Ovary (tissue), 10 donors: ENCODE measurements at places on chromosomes 2 and 18.

- no peaks in the 10 kb centered on the region for H3K27me3 ChIP-seq
- peaks cover 12% of the 10 kb centered on the region for H3K4me1 ChIP-seq
- DNase-seq: no peak
- no peak overlapping the region for H3K4me3 ChIP-seq
Observed at GRCh38 chr2:217286833-217287232, 427.0 kb upstream of the TNP1 start.

GRCh38 chr18:66066191-66066590 is 315.4 kb downstream of the CDH7 start:
- no peaks in the 10 kb centered on the region for H3K27me3 ChIP-seq
- DNase-seq: no peak
- no peaks in the 10 kb centered on the region for H3K36me3 ChIP-seq
- no peaks in the 10 kb centered on the region for H3K4me1 ChIP-seq
- H3K27ac ChIP-seq: no peak overlapping the region
- H3K4me3 ChIP-seq: no peak overlapping the region

GRCh38 chr2:101368376-101368775 is 18.9 kb downstream of the CREG2 start:
- no peak overlapping the region for H3K27ac ChIP-seq
- no peak overlapping the region for H3K4me3 ChIP-seq
- no peaks in the 10 kb centered on the region for H3K27me3 ChIP-seq
- H3K4me1 ChIP-seq: no peaks in the 10 kb centered on the region

DNA sequence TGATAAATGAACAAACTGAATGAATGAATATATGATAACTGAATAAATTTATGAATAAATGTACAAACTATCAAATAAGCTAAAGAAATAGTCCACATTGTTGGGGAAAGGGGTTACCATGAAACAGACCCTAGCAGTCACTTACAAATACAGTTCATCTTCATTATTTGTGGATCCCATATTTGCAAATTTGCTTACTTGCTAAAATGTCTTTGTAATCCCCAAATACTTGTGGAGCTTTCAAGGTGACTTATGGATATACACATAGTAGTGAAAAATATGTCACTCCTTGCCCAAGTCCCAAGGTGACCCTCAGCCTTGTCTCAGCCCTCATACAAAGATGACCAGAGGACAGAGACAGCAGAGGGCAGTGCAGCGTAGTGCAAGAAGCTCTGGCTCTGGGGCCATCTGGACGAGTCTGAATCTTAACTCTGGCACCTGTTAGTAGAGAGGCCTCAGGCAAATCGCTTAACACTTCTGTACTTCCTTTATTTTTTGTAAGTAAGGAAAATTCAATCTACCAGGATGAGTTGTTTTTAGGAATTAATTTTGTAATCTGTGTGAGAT is 3.1 kb downstream of the PAIP2B start:
- H3K4me1 ChIP-seq: peaks cover 1% of the 10 kb centered on the region
- no peak overlapping the region for H3K27ac ChIP-seq
- no peak overlapping the region for H3K4me3 ChIP-seq
- peak; percentile 36 for DNase-seq
- no peaks in the 10 kb centered on the region for H3K36me3 ChIP-seq
- H3K27me3 ChIP-seq: no peaks in the 10 kb centered on the region

GRCh38 chr18:62938006-62938405 is 222.7 kb downstream of the PHLPP1 start:
- no peak for DNase-seq
- H3K27ac ChIP-seq: no peak overlapping the region
- H3K27me3 ChIP-seq: no peaks in the 10 kb centered on the region
- H3K36me3 ChIP-seq: no peaks in the 10 kb centered on the region

DNA sequence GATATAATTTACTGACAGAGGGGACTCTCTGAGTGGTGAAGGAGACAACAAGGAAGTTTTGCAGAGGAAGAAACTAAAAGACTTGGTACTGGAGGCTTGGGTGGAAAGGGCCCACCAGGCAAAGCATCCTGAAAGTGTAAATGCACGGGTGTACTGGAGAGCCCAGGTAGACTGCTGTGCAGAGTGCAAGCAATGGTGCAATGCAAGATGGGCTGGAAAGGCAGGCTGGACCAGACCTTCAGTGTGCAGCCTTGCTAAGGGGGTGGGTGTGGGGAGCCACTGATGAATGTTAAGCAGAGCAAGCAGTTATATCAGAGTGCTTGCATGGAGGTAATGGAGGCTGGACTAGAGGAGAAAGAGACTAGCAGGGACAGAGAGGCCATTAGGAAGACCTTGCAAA is 10.7 kb downstream of the C2orf74 start:
- no peaks in the 10 kb centered on the region for H3K4me1 ChIP-seq
- DNase-seq: no peak
- H3K4me3 ChIP-seq: no peak overlapping the region
- no peak overlapping the region for H3K27ac ChIP-seq
- no peaks in the 10 kb centered on the region for H3K27me3 ChIP-seq

GRCh38 chr2:82641598-82642180 is 1817.4 kb downstream of the SUCLG1 start:
- DNase-seq: no peak
- H3K4me3 ChIP-seq: no peak overlapping the region
- H3K36me3 ChIP-seq: no peaks in the 10 kb centered on the region
- H3K27ac ChIP-seq: no peak overlapping the region
- no peaks in the 10 kb centered on the region for H3K4me1 ChIP-seq

GRCh38 chr2:120476141-120476540 is 130.2 kb downstream of the INHBB start:
- no peaks in the 10 kb centered on the region for H3K4me1 ChIP-seq
- no peaks in the 10 kb centered on the region for H3K27me3 ChIP-seq
- no peaks in the 10 kb centered on the region for H3K36me3 ChIP-seq
- no peak overlapping the region for H3K4me3 ChIP-seq

DNA sequence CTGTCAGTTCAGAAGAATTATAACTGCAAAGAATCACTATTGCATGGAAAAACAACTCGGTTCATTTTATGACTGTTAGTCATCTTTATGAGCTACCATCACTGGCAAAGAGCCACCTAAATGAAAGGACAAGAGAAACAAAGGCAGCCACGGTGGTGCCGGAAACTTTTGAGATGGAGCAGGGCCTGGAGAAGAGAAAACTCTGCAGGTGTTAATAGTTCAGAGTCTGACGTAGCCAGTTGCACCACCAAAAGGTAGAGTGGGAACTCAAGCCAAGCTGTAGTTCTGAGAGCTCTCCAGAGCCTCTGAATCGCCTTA is 110.9 kb downstream of the FTCDNL1 start:
- H3K27ac ChIP-seq: no peak overlapping the region
- H3K4me1 ChIP-seq: peaks cover 5% of the 10 kb centered on the region
- no peaks in the 10 kb centered on the region for H3K27me3 ChIP-seq
- no peak for DNase-seq
- H3K36me3 ChIP-seq: no peaks in the 10 kb centered on the region

- no peaks in the 10 kb centered on the region for H3K4me1 ChIP-seq
- no peak for DNase-seq
- H3K27ac ChIP-seq: no peak overlapping the region
- H3K27me3 ChIP-seq: no peaks in the 10 kb centered on the region
Observed at GRCh38 chr18:21187886-21188285, 54.1 kb upstream of the GREB1L start.

GRCh38 chr2:163253621-163254285 is 415.2 kb upstream of the KCNH7 start:
- no peak overlapping the region for H3K4me3 ChIP-seq
- DNase-seq: no peak
- no peaks in the 10 kb centered on the region for H3K4me1 ChIP-seq
- no peak overlapping the region for H3K27ac ChIP-seq

DNA sequence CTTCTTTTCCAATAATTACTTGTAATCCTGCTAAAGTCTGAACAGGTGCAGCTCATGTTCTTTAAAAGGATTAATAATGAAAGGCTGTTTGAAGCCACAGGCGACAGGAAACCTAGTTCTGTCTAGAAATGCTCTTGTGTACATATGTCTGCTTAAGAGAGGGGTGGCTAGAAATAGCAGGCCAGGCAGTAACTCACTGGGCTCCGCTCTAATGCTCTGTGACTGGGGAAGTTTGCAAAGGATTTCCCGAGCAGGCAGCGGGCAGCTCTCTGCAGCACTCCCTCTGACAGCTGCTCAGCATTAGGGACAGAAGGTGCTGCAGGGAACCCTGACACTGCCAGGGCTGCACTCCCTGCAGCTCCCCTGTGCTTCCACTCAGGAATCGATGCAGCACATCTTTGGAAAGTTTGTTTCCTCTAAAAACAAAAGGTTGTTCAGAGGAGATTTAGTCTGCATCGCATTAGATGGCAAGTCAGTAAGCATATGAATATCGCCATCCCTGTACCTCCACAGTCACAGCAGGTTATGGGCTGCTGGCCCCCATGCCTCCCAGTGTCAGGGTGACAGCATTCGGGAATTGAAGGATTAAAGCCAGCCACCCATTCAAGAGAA is 33.1 kb upstream of the TTC39C start:
- no peaks in the 10 kb centered on the region for H3K27me3 ChIP-seq
- H3K36me3 ChIP-seq: no peaks in the 10 kb centered on the region
- DNase-seq: no peak
- no peak overlapping the region for H3K27ac ChIP-seq
- no peak overlapping the region for H3K4me3 ChIP-seq
- peaks cover 3% of the 10 kb centered on the region for H3K4me1 ChIP-seq

DNA sequence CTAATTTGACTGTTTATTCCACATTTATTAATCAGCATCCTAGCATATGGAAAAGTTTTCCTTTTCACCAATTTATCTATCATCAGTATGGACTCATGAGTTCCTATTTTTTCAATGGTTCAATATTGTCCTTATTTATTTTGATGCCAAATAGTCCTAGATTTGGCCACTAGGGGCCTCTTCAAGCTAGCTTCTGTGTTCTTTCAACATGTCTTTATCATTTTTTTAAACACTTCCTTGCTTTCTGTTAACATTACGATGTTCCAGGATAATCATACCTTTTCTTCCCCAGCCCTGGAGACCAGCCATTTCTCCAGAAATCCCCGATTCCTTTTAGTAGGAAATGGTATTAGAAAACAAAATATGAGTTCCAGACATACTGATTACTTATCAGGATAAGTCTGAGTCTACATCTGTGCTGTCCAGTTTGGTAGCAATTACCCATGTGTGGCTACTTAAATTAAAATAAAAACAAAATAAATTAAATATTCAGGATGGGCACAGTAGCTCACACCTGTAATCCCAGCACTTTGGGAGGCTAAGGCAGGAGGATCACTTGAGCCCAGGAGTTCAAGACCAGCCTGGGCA is 70.6 kb downstream of the RPE start:
- no peak overlapping the region for H3K27ac ChIP-seq
- H3K36me3 ChIP-seq: no peaks in the 10 kb centered on the region
- DNase-seq: no peak
- H3K27me3 ChIP-seq: peaks cover 2% of the 10 kb centered on the region

DNA sequence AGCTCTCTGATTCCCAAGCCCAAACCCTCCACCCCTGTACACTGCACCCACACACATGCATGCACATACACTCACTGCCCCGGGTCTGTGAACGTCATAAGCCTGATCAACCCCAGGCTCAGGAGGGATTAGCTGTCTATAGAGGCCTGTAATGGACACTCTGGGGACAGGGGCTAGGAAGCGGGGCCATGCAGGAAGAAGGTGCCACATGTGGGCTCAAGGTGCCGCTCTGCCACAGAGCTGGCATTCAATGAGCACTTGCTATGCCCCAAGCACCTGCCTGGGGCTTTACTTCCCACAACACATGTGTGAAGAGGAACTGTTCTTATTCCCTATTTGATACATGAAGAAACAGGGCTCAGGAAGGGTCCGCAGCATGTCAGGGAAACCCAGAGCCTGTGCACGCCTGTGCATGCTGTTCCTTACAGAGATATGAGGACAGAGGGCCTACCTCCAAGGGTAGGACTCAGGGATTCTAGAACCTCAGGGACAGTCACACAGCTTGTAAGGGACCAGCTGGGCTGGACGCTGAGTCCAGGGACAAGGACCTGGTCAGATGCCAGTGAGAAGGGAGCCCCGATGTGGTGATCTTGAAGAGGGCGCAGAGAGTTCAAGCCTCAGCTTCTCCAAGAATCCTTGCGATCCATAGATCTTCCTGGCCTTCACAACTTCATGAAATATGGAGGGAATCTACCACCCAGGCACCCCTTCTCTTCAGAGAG is 5.0 kb downstream of the BIN1 start:
- no peak for DNase-seq
- peaks cover 8% of the 10 kb centered on the region for H3K4me1 ChIP-seq
- H3K36me3 ChIP-seq: no peaks in the 10 kb centered on the region
- H3K27me3 ChIP-seq: no peaks in the 10 kb centered on the region
- H3K4me3 ChIP-seq: no peak overlapping the region

GRCh38 chr2:172739661-172740266 is 4.1 kb downstream of the RAPGEF4 start:
- no peaks in the 10 kb centered on the region for H3K4me1 ChIP-seq
- H3K27ac ChIP-seq: no peak overlapping the region

DNA sequence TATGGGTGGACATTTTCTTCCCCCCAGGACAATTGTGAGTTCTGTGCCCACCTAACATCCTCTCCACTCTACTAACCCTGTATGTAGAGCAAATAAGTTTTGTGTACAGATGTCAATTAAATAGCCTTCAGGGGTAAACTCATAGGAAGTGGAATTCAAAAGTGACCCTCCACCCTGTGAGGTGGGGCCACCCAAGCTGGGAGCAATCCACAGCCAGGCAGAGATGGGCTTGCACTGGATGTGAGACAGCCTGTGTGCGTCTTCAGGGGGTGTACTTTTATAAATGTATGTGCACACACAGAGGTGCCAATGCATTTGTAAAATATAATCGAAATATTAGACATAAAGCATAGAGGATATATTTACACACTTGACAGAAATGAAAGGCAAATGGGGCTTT is 33.1 kb upstream of the ATP6V1B1 start:
- peaks cover 9% of the 10 kb centered on the region for H3K4me1 ChIP-seq
- H3K27me3 ChIP-seq: no peaks in the 10 kb centered on the region
- H3K36me3 ChIP-seq: no peaks in the 10 kb centered on the region
- H3K4me3 ChIP-seq: no peak overlapping the region

GRCh38 chr2:32210767-32211408 is 45.2 kb downstream of the SLC30A6 start:
- H3K4me1 ChIP-seq: no peaks in the 10 kb centered on the region
- no peaks in the 10 kb centered on the region for H3K36me3 ChIP-seq
- no peak overlapping the region for H3K27ac ChIP-seq
- no peaks in the 10 kb centered on the region for H3K27me3 ChIP-seq
- H3K4me3 ChIP-seq: no peak overlapping the region
- no peak for DNase-seq

- H3K27me3 ChIP-seq: no peaks in the 10 kb centered on the region
- H3K36me3 ChIP-seq: no peaks in the 10 kb centered on the region
- H3K4me3 ChIP-seq: peak overlapping the region; percentile 57
- H3K27ac ChIP-seq: peak overlapping the region; percentile 31
Observed at GRCh38 chr2:219254590-219255201, 978 bp upstream of the TUBA4A start.

DNA sequence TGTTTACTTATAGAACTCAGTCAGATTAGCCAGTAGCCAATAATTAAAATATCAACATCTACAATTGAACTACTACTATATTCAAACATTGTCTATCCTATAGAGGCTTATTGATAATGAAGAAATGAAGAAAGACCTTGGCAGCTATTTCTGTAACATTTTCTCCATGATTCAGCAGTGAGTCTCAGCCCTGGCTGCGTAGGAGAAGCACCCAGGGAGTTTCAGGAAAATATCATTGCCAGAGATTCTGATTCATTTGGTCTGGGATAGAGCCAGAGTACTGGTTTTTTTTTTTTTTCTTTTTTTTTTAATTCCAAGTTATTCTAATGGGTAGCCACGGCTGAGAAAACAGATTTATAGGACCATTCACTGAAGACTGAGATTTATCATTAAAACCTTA is 404.8 kb downstream of the TXNL1 start:
- no peaks in the 10 kb centered on the region for H3K36me3 ChIP-seq
- no peaks in the 10 kb centered on the region for H3K27me3 ChIP-seq
- no peaks in the 10 kb centered on the region for H3K4me1 ChIP-seq
- no peak overlapping the region for H3K4me3 ChIP-seq

GRCh38 chr2:29663268-29663667 is 258.1 kb downstream of the ALK start:
- H3K4me1 ChIP-seq: no peaks in the 10 kb centered on the region
- H3K27ac ChIP-seq: no peak overlapping the region
- no peak overlapping the region for H3K4me3 ChIP-seq
- H3K36me3 ChIP-seq: no peaks in the 10 kb centered on the region
